ENCODE measurements at places on chromosomes 6 and 20.

DNA sequence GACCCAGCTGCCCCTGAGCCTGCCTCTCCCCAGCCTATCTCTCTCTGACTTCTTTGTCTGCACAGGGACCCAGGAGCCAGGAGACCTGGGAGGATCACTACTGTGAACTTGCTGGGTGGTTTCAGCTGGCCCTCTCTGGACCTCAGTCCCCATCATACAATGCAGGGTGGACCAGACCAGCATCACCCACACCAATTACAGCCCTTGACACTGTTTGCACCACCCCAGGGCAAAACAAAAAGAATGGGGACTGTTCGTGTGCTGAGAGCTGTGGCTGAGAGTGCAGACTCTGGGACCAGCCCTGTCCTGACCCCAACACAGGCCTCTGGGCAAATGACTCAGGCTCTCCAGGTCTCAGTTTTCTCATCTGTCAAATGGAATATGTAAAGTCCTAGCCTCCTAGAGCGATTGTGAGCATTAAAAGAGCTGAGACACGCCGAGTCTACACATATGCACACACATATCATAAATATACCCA, 25.4 kb downstream of the PTGIS start:
- DNase-seq, result no peak

GRCh38 chr6:102717737-102718456, 1324.4 kb downstream of the GRIK2 start:
- no peak for DNase-seq

DNA sequence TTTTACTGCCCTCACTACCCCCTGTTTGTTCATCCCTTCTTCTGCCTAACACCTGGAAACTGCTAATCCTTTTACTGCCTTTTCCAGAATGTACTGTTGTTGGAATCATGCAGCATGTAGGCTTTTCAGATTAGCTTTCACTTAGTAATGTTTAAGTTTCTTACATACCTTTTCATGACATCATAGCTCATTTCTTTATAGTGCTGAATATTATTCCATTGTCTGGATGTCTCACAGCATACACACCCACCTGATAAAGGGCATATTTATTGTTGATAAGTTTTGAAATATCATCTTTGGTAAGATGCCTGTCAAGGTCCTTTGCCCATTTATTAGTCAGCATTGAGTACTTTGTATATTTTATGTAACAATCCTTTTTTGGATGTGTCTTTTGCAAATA, 588.2 kb upstream of the NRSN1 start:
- no peak for DNase-seq

GRCh38 chr6:40881501-40881900, 157.5 kb downstream of the UNC5CL start:
- DNase-seq, result no peak

GRCh38 chr20:32642257-32643046, 31.3 kb downstream of the C20orf203 start:
- DNase-seq, result no peak

DNA sequence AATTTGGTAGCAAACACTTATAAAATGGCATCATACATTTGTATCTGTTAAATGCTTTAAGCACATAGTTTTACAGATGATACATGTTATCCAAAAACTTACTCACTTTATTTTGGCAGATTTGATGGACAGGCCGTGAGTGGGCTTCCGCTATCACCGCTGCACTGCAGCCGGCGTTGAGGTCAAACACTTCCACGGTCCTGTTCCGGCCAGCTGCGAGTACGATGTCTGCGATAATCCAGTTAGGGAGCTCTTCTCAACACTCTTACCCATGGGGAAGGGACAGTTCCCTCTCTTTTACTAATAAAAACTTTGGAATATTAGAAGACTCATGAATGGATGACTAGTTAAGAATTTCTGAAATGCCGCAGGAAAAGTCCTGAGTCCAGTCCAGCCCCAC, 69.0 kb downstream of the WDR27 start:
- DNase-seq, result no peak

DNA sequence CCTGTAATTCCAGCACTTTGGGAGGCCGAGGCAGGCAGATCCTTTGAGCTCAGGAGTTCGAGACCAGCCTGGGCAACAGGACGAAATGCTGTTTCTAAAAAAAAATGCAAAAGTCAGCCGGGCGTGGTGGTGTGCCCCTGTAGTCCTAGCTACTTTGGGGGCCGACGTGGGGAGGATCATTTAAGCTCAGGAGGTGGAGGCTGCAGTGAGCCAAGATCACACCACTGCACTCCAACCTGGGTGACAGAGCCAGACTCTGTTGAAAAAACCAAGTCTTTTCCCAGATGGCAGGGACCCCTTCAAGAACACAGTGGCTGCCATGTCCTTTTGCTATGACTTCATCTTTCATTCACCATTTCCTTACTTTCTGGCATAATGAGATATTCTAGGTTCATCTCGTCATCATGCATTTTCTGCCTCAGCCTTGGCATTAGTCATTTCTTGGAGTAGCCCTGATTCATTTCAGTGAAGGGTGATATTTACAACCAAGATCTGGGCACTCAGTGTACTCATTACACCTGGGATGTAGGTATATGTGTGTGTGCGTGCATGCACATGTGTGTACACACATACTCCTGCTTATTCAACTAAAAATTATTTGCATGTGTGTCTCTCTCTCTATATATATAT, 61.4 kb upstream of the TOX2 start:
- DNase-seq, result peak; percentile 16

DNA sequence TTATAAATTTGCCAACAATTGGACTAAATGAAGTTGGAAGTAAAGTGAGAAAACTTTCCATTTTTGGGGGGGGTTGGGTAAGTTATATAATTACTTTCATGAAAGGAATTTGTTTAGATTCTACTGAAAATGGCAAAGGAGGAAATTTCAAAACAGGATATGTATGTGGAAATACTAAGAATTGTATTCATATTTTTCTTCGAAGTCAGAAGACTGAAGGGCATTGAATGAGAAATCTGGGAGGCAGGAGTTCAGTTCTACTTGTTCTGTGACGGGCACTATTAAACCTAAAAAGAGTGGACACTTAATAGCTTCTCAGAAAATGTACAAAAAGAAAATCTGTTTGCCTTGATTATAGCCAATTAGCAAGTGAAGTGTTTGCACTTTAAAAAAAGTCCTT, 114.7 kb downstream of the PRIM2 start:
- DNase-seq, result peak; percentile 34

DNA sequence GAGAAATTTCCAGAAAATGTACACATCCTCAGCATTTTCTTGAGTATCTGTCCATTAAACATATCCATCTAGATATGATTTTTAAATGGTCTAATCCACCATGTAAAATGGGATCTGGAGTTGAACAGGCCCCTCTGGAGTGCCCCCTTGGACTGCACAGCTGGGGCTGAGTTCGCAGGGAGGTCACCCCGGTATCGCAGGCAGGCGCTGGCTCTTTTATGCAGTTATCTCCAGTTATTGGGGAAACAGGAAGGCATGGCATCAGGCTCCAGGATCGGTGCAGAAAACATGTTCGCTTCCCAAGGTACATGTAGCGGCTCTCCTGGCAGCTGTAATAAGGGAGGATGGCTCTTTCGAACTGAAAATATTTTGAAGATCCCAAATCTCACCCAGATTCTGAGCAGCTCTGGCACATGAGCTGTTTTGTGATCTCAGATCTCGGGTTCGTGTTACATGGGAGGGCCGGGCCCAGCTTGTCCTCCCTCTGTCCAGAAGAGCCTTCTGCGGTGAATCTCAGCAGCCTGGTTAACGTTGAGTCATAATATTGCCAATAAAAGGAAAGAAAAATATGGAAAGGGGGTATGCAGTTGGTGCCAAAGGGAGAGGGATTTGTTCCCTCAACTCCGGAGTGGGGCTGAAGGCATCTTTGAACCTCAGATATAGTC, 167.7 kb downstream of the EYA2 start:
- no peak for DNase-seq

- peak; percentile 44 for DNase-seq
These were observed 45.3 kb upstream of the PRELID3B start for GRCh38 chr20:59087829-59088433.

DNA sequence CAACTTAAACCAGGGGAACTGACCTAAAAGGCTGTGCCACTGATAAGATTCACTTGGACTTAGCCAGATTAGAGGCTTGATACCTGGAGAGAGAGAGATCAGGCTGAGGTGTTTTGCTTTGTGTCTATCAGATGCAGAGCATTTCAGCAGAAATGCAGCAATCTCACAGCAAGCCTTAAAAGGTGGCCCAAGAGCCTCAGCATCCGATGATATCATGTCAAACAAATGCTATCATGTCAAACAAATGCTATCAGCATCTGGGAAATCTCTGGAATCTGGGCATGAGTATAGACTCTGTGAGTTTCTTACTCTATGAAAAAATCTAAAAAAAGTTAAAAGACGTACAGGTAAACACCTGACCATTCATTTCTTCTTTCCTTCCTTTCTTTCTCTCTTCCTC, 718.9 kb downstream of the EYS start:
- DNase-seq, result no peak

DNA sequence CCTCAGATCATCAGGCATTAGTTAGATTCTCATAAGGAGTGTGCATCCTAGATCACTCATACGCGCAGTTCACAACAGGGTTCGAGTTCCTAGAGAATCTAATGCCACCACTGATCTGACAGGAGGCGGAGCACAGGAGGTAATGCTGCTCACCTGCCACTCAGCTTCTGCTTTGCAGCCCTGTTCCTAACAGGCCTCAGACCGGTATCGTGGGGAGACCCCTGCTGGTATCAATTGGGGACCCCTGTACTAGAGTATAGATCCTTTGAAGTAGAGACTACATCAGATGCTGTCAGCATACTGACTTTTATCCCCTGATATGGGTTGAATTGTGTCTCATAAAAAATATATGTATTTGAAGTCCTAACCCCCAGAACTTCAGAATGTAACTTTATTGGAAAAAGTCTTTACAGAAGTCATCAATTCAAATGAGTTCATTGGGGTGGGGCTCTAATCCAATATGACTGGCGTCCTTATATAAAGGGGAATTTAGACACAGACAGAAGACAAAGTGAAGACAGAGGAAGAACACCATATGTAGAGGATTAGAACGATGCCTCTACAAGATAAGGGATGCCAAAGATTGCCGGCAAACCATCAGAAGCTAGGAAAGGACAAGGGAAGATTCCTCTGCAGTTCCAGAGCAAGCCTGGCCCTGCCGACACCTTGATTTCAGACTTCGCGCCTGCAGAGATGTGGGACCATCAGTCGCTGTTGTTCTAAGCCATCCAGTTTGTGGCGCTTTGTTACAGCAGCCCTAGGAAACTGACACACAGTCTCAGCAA, 104.4 kb upstream of the BTBD3 start:
- DNase-seq, result no peak

GRCh38 chr6:3527651-3527977, 70.8 kb upstream of the SLC22A23 start:
- no peak for DNase-seq

DNA sequence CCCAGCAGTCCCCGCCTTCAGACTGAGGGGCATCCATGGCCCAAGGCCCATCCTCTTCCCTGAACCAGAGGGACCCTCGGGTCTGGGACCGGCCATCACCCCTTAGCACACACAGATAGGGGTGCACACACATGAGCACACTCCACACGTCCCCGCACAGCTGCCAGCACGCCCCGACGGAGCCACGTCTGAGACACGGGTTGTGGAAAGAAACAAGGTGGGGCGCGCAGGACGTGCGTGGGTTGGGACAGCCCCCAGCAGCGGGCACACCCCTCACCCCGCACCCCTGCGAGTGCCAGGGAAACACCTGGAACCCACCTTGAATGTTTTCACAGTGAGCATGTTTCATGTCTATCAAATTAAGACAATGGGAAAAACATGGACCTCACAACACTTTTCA, 6.4 kb downstream of the GATA5 start:
- DNase-seq, result no peak

DNA sequence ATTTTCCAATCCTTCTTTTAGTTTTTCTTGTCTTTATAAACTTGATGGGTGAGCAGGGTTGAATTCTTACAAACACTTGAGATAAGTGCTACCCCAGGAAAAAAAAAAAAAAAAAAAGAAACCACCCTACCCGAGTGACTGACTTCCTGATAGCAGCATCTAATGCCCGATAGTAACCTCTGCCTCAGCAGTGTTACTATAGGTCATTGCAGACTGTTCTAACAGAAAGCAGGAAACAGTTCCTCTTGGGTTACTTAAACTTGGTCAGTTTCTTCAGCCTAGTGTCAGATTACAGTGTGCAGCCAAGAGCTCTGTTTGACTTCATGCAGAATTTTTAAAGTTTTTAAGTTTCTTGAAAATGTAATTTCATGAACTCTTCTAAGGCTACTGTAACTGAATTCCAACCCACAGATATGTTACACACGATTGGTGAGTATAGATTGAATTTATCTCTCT, 2.1 kb downstream of the MYLIP start:
- DNase-seq, result peak; percentile 91

DNA sequence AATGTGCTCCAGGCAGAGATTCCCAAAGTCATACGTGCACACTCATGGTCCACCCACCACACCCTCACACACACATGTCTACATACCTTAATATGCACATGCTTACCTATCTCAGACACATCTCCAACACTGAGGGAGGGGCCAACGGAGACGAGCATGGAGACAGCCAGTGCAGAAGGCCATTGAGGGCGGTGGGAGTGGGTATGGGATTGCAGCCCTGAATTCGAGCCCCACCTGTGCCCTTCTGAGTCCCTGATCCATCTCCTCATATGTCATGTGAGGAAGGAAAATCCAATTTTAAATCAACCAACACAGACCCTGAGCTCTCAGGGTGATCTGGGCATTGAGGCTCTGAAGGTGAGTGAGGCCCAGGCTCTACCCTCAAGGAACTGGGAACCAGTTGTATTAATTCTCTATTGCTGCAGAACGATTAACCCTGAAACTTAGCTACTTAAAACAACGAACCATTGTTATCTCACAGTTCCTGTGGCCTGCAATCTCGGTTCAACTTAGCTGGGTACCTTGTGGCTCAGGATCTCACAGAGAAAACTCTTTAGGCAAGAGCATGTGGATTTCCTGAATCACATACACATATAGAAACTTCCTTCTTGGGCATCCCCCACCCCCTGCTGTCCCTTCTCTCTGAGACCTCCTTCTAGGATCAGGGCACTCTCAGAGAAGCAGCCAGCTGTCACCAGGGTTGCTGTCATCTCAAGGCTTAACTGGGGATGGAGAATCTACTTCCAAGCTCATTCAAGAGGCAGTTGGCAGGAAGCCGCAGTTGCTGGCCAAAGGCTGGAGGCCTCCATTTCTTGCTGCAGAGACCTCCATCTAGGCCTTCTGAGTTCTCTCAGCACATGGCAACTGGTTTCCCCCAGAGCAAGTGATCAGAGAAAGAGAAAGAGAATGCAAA, 28.3 kb downstream of the GLP1R start:
- no peak for DNase-seq

DNA sequence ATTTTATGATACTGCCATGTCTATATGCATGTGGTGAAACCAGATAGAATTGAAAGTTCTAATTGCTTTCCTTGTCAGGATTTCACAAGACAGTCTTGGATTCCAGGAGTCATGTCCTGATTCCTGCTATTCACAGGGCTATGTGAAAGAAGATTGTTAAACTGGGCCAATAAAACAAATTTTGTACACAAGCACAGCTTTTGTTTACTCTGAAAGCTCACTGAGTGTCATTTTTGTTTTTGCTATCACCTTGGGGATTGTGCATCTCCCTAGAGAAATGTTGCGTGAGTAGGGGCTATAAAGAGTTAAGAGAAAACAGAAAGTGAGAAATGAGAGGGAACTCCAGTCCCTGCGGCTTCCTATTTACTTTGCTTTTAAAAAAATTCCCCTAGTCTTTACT, 627.5 kb downstream of the PKHD1 start:
- no peak for DNase-seq

- no peak for DNase-seq
These were observed 87.1 kb downstream of the TMEM242 start for GRCh38 chr6:157236040-157236725.

All from mesenchymal stem cell (in vitro differentiated cells and primary cell).